NCI-H1105 (cell line): ENCODE measurements at places on chromosomes 1 and 21.
A peak's percentile ranks its signal among the peaks of the same experiment; 100 is the strongest.

DNA sequence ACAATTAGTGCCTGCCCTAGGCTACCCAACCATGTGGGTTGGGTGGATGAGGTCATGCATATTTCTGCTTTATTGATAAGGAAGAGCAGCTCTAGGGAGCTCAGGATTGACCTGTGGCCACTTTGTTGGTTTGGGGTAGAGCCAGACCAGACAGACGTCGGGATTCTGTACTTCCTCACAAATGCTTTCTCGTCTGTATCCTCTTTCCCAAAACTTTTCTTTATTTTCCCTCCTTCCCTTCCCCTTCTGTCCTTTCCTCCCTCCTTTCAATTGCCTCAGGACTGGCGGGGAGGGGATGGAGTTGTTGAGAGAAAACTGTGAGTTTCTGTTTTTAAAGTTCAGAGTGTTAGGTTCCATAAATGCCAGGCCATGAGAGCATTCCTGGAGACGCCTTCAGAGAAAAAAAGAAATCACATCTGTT is 68.0 kb downstream of the UCK2 start:
- no peak for DNase-seq

DNA sequence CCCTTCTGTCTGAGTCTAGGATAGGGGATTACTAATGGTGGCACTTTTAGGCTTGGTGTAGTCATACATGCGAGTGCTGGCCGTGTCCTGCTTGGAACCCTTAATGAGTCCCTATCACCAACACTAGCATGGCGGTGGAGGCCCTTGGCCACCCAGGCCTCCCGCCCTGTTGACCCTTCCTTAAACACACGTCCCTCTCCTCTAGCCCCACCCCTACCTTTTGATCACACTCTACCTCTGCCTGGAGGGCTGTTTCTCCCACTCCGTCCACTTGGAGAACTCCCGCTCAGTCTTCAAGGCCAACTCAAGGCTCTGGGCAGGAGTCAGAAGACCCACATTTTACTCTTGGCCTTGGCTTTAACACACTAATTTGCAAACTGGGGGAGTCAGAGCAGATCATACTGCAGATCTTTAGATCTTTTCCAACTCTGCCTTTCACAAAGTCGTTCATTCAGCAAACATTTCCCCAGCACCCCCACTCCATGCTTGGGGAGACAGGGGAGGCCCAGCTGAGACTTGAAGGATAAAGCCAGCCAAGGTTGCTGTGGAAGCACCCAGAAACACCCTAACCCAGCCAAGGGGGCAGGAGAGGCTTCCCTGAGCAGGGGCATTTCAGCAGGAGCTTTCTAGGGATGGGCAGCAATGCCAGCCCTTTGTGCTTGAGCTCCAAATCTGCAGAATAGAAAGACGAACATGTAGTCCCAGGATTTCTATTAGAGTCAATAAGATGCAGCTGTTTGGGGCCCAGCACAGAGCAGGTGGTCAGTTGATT is 1.9 kb downstream of the PODN start:
- no peak for DNase-seq

GRCh38 chr1:39925721-39926342 is 24.1 kb upstream of the MYCL start:
- no peak for DNase-seq

GRCh38 chr1:235077571-235078479 is 50.8 kb downstream of the TOMM20 start:
- DNase-seq, result no peak

- no peak for DNase-seq
These were observed 1412.7 kb downstream of the KCNT2 start for GRCh38 chr1:195195423-195196057.

DNA sequence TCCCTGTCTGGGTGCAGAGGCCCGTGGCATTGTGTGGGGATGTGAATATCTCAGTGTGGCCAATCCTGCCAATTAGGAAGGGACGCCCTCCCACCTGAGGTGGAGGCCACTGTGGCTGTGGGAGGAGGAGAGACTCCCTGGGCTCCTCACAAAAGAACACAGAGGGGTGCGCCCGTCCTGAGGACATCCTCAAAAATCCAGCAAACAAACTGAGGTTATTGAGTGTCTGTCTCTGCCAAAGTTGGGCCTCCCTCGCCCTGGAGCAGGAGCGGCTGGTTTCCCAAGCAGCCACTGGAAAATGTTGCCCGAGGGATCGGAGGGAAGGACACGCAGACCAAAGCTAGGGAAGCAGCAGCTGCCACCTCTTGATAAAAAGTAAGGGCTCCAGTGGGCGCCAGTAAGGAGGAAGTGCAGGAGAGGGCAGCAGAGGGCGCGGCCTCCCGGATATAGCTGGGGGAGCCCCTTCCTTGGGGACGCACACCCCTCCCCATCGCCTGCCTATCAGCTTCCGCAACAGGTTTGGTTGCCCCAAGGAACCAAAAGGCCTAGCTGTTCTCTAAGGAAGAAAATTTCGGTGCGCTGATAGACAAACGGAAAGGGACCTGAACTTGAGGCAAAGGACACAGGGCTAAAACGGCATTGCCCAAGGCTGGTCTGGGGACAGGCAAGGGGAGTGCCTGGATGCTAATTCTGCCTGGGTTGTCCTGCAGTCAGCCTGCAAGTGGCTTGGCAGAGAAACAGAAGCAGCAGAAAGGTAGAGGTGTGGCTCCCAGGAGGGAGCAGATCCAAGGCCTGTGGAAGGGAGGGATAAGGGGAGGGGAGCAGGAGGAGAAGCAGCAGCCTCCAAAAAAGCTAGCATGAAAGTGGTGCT is 1.7 kb upstream of the GRIK3 start:
- DNase-seq, result no peak

- peak; percentile 56 for DNase-seq
These were observed 9.6 kb downstream of the P3H1 start for GRCh38 chr1:42756956-42757891.

- no peak for DNase-seq
These were observed 605 bp downstream of the TNFRSF9 start for GRCh38 chr1:7940034-7940433.

DNA sequence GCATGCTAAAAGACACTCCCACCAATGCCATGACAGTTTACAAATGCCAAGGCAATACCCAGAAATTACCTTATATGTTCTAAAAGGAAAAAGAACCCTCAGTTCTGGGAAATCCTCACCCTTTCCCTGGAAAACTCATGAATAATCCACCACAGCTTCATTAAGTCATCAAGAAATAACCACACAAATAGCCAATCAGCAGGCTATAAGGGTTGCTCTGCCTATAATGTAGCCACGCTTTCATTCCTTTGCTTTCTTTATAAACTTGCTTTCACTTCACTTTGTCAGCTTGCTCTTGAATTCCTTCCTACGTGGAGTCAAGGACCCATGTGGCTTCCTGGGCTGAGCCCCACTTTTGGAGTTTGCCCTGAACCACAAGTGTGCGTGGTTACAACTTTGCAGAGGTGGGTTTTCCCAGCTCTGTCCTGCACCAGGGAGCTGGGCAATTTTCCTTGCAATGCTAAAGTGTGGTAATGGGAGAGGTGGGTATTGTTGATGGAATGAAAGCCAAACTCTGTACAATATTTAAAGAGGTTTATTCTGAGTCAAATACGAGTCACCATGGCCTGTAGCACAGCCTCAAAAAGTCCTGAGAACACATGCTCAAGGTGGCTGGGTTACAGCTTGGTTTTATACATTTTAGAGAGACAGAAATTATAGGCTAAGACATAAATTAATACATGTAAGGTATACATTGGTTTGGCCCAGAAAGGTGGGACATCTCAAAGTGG is 42.2 kb upstream of the COG2 start:
- no peak for DNase-seq

DNA sequence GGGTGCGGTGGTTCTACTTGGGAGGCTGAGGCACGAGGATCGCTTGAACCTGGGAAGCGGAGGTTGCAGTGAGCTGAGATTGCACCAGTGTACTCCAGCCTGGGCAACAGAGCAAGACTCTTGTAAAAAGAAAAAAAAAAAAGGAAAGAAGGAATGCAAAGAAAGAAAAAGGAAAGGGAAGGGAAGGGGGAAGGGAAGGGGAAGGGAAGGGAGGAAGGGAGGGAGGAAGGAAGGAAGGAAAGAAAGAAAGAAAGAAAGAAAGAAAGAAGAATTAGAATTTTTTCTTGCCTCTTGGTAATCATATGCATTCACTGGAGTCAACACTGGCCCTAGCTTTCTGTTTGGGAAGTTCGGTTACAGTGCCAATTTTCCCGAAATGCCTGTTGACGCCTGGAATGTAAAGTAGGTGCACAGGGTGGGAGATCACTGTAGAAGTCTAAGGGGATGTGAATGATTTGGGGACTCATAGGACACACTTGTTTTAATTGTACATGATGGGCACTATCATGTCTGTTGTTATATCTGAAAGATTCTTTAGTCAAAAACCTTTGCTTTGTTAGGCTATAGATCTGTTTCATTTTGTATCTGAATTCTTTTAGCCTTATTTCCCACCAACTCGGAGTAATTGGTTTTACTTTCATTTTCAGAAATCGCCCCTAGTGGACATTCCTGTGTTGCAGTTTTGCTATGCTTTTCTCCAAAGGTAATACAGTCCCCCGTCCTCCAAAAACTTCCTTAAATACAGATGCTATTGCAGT is 59.8 kb upstream of the MORC3 start:
- DNase-seq, result peak; percentile 17

- DNase-seq, result no peak
These were observed 23.4 kb downstream of the ARHGEF19 start for GRCh38 chr1:16189003-16189402.

- no peak for DNase-seq
These were observed 58.5 kb downstream of the PALMD start for GRCh38 chr1:99704356-99704816.

DNA sequence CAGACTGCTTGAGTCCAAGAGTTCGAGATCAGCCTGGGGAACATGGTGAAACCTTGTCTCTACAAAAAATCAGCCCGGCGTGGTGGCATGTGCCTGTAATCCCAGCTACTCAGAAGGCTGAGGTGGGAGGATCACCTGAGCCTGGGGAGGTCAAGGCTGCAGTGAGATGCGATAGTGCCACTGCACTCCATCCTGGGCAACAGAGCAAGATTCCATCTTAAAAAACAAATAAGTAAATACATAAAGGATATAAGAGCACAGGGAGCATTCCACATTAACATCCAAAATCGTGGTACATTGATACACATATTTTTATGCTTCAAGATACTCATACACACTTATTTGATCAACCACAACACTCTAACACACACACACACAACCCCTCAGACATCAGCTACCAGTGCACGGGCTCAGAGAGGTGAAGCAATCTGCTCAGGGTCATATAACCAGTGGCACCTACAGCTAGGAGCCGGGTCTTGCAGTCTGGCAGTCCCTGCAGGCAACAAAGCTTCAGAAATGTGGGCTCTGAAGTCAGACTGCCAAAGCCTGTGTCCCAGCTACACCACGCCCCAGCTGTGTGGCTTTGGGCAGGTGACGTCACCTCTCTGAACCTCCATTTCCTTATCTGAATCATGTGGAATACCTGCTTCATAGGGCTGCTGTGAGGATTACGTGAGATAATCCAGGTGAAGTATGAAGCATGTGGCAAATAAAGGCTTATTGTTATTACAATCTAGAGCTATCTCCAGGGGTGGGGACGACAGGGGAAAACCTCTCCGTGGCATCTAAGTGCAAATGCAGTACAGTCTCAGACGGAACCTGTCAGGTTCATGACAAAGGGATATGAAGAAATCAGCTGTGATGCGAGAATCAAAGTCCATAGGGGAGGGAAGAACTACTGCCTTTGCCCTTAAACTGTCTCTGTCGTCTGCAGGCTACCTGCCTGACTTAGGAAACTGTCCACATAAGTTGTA is 4.8 kb upstream of the CRYBG2 start:
- DNase-seq, result no peak

DNA sequence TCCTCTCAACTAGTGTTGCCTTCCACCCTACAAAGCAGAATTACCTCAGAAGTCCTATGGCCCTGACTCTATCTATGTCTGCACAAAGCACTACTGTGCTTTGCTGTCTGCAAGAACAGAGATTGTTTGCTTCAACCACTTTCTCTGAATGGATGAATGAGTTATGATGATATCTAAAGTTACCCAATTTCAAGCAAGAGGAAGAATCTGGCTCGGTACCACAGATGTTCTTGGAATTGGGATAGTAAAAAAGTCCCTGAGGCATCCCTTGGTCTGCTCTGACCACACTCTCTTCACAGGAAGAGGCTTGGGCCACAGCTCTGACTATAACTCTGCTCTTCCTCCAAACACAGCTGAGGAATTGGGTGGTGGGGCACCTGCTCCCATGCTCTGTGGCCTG is 31.2 kb downstream of the MTARC1 start:
- no peak for DNase-seq

- DNase-seq, result no peak
These were observed 20.9 kb downstream of the PSEN2 start for GRCh38 chr1:226891346-226891745.

DNA sequence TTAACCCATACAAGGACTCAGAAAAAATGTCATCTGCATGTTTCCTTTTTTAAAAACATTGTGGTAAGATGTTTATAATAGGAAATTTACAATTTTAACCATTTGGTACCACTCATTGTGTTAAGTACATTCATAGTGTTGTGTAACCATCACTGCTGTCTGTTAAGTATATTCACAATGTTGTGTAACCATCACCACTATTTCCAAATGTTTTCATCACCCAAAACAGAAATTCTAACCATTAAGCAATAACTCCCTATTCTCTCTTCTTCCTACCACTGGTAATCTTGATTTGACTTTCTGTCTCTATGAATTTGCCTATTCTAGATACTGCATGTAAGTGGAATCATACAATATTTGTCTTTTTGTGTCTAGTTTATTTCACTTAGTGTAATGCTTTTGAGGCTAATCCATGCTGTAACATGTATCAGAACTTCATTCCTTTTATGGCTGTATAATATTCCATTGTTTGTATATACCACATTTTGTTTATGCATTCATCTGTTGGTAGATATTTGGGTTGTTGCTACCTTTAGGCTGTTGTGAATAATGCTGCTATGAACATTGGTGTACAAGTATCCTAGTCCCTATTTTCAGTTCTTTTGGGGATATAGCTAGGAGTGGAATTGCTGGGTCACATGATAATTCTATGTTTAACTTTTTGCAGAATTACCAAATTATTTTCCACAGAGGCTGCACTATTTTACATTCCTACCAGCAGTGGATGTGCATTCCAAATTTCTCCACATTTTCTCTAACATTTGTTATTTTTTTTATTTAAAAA is 14.1 kb downstream of the HIPK1 start:
- no peak for DNase-seq

DNA sequence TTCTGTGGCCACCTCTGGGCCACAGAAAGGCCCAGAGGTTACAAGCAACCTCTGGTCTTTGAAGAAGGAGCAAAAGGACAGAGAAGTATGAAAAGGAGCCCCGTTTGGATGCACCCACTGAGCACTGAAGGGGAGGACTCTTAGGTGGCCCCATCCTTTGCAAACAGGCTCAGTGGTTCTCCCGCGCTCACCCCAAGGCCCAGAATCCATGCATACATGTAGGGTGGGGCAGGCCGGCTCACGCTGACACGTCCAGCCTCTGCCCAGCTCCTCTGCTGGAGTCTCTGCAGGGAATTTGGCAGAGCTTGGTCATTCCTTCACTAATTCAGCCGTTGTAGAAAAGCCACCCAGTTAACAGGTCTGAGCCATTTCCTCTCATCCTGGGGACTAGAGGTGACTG is 61.3 kb upstream of the AJAP1 start:
- DNase-seq, result no peak

GRCh38 chr1:243727503-243728203 is 122.4 kb downstream of the AKT3 start:
- DNase-seq, result no peak
